ENCODE measurements at places on chromosomes 11 and 22.
A peak's percentile ranks its signal among the peaks of the same experiment; 100 is the strongest.

GRCh38 chr11:115169251-115169650 is 335.0 kb downstream of the CADM1 start:
- no peak for DNase-seq
- peaks cover 18% of the 10 kb centered on the region for H3K27me3 ChIP-seq
- H3K4me1 ChIP-seq, result peaks cover 2% of the 10 kb centered on the region
- no peaks in the 10 kb centered on the region for H3K36me3 ChIP-seq

- no peaks in the 10 kb centered on the region for H3K36me3 ChIP-seq
- H3K27ac ChIP-seq, result no peak overlapping the region
- peaks cover 3% of the 10 kb centered on the region for H3K4me1 ChIP-seq
- no peak for DNase-seq
- H3K4me3 ChIP-seq, result no peak overlapping the region
These were observed 40.4 kb downstream of the C11orf58 start for GRCh38 chr11:16778876-16779275.

DNA sequence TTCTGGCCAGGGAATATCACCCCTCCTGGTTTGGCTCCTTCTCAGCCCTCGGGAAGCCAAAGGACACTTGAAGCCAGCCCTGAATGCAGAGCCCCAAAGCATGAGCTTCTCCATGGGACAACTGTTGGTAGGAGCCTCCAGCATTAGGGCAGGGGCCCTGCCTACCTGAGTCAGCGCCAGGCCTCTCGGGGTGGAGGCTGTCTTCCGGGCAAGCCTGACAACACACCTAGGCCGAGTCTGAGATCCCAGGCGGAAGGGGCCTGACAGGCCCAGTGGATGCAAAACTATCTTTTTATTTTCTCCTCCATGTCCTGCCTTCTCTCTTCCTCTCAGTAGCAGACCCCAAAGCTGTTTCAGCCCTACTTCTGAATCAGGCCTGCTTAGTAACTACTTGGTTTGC is 27.6 kb downstream of the RCOR2 start:
- peak overlapping the region; percentile 46 for H3K27ac ChIP-seq
- DNase-seq, result no peak
- H3K36me3 ChIP-seq, result peaks cover 31% of the 10 kb centered on the region
- no peaks in the 10 kb centered on the region for H3K27me3 ChIP-seq
- peak overlapping the region; percentile 91 for H3K4me3 ChIP-seq

DNA sequence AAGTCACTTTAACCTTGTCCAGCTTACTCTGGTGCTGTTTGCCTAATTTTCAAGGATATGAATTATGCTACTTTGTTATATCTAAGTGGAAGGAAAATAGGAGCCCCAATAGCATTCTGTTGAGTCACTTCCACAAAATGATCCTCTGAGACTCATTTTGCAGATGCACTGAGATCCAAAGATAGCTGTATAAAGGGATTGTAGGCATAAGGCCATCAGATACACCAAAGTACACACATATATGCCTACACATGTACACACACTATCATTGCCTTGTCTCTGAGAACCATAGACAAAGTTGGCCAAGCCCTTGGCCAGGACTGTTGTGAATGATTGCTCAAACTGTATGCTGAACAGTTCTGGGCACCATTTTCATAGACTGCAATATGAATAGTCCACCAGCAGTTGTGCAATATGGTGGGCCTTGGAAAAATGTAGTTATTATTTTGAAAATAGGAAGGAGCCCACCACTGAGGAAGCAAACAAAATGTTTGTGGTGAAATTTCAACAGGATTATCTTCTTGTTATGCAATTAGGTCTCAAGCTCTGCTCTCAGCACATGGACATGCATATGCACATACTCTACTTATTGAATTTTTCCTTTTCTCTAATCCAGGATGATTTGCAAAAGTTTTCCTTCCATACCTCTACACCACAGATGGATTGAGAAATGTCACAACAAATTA is 186.0 kb upstream of the CTSC start:
- no peaks in the 10 kb centered on the region for H3K36me3 ChIP-seq
- H3K27me3 ChIP-seq, result peaks cover 19% of the 10 kb centered on the region
- no peak overlapping the region for H3K4me3 ChIP-seq
- DNase-seq, result no peak
- H3K27ac ChIP-seq, result no peak overlapping the region

GRCh38 chr11:46912526-46913150 is 5.7 kb downstream of the LRP4 start:
- no peaks in the 10 kb centered on the region for H3K36me3 ChIP-seq
- peaks cover 8% of the 10 kb centered on the region for H3K4me1 ChIP-seq
- no peak overlapping the region for H3K27ac ChIP-seq

- H3K4me1 ChIP-seq, result peaks cover 57% of the 10 kb centered on the region
- H3K27me3 ChIP-seq, result no peaks in the 10 kb centered on the region
- H3K27ac ChIP-seq, result no peak overlapping the region
- peaks cover 7% of the 10 kb centered on the region for H3K36me3 ChIP-seq
- no peak overlapping the region for H3K4me3 ChIP-seq
- DNase-seq, result no peak
These were observed 107.4 kb downstream of the SIK3 start for GRCh38 chr11:116990811-116991210.

Data from activated T-helper 2 cell treated with anti-CD3 and anti-CD28 coated beads, Interferon-gamma antibody, Interleukin-2, Interleukin-4, amounts not matched to agents 10 μg/mL and 5 μg/mL and 100 μg/mL, durations not matched to agents 14 hours and 24 hours and 36 hours (primary cell).